Endodermal cell (in vitro differentiated cells): ENCODE measurements at places on chromosomes 12 and 14.

DNA sequence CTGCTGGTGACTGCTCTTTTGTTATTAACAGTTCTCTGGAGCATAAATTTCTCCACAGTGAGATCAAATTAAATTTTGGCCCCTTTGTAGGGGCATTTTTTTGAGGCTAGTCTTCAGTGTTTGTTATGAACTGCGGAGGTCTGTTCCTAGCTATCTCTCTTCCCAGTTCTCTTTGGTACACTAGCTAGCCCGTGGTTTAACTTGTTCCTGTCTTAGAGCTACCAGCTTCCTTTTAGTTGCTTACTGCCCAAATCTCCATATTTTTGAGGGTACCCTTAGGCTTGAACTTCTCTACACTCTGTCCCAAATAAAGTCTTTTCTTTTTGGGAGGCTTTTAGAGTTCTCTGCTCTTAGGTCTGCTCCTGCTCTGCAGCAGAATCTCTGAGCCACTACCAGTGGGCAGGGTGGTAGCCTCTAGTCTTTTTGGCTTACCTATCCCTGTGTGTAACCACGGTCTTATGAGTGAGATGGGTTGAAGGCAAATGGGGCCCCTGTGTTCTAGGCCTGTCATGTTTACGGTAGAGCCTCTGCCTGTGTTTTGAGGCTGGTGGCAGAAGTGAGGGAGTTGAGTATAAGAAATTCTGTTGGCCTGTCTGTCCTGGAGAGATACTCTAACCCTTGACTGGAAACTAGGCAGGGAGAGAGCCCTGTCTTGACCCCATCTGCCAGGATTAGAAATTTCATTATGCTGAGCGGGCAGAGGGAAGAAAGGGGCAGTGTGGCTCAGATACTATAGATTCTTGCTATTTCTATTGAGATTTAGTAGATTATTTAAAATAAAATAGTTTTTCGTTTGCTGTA lies 21.0 kb downstream of the CNOT2 start:
- no peaks in the 10 kb centered on the region for H3K27me3 ChIP-seq
- no peaks in the 10 kb centered on the region for H3K36me3 ChIP-seq
- no peaks in the 10 kb centered on the region for H3K4me1 ChIP-seq
- no peak overlapping the region for H3K27ac ChIP-seq
- no peak for DNase-seq

GRCh38 chr12:47234576-47235141 lies 154.9 kb upstream of the AMIGO2 start:
- no peaks in the 10 kb centered on the region for H3K36me3 ChIP-seq
- H3K4me3 ChIP-seq = no peak overlapping the region

DNA sequence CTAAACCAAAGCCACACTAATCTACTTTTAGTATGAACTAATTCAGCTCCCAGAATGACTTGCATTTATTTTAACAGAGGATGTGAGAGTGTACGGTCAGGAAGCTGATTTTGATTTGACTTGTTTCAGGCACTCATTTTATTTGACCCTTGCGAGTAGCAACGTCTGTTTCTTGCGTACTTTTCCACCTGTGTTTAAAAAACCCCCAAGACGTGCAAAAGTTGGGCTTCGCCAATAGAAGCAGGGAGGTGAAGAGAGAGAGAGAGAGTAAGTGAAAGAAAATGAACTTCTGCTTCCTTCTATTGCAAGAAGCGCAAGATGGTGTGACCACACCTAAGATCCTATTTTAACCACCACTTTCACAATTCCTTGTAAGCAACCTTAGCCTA lies 6.7 kb upstream of the SLC15A4 start:
- H3K36me3 ChIP-seq = peaks cover 4% of the 10 kb centered on the region
- H3K4me3 ChIP-seq = no peak overlapping the region
- no peak overlapping the region for H3K27ac ChIP-seq

DNA sequence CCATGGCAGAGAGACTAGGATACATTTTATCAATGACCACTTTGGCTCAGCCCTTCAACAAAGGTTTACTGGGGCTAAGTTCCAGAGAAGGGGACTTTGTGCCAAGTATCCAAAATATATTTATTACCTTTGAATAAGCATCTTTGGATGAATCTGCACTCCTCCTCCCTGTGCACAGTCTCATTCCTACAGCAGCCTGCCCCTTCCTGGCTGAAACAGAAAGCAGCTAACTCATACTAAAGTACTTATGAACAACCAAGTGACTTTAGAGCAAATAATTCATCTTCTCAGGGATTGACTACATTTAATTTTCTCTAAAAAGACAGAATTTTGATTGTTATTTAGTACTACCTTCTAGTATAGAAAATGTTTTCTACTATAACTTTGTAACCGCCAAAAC lies 47.8 kb upstream of the ETV6 start:
- no peak for DNase-seq
- no peaks in the 10 kb centered on the region for H3K27me3 ChIP-seq
- H3K36me3 ChIP-seq = no peaks in the 10 kb centered on the region
- no peak overlapping the region for H3K27ac ChIP-seq
- no peaks in the 10 kb centered on the region for H3K4me1 ChIP-seq

- no peaks in the 10 kb centered on the region for H3K27me3 ChIP-seq
- no peak overlapping the region for H3K4me3 ChIP-seq
- no peaks in the 10 kb centered on the region for H3K36me3 ChIP-seq
- H3K4me1 ChIP-seq = no peaks in the 10 kb centered on the region
- no peak for DNase-seq
- H3K27ac ChIP-seq = no peak overlapping the region
Observed at GRCh38 chr14:58078068-58078467, 73.9 kb downstream of the ARMH4 start.
